ENCODE measurements at places on chromosomes 1 and 21.

DNA sequence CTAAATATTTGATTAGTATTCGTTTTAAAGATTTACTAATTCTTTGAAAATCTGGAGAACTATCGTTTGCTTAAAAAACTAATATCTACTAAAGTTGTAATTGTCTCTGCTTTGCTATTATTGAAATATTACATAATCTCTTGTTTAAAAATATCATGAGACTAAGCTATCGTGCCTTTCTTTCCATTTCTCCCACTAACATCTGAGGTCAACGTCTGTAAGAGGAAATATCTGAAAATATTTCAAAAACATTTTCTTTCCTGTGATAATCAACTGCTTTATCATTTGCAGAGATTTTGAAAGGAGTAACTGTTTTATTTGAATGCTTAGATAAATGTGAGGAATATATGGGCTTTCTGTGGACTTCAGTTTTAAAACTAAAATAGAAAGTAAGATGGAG is 694.1 kb downstream of the USP25 start:
- no peak for DNase-seq

- DNase-seq: no peak
Observed at GRCh38 chr1:212042436-212042835, 6.9 kb downstream of the DTL start.

DNA sequence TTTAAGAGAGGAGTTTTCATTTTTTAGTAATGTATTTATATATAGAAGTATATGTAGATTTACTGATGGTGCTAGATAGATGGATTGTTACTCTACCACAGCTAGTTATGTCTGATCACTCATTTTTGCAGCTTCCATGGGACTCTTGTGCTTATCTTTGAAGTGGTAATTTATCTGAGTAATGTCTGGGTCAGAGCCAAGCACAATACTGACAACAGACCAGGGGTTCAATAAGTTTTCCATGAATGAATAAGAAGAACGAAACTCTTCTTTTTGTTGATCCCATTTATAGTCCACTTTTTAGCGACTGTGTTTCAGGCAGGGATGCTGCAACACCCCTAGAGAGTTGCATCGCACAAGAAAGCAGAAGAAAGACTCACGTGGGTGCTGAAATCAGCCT is 935.2 kb downstream of the PLA2G4A start:
- no peak for DNase-seq

GRCh38 chr1:3320246-3321152 is 134.0 kb upstream of the ARHGEF16 start:
- DNase-seq: no peak

GRCh38 chr1:194466706-194467105 is 1280.3 kb upstream of the B3GALT2 start:
- no peak for DNase-seq

GRCh38 chr1:87370544-87370943 is 41.9 kb downstream of the LMO4 start:
- DNase-seq: no peak

DNA sequence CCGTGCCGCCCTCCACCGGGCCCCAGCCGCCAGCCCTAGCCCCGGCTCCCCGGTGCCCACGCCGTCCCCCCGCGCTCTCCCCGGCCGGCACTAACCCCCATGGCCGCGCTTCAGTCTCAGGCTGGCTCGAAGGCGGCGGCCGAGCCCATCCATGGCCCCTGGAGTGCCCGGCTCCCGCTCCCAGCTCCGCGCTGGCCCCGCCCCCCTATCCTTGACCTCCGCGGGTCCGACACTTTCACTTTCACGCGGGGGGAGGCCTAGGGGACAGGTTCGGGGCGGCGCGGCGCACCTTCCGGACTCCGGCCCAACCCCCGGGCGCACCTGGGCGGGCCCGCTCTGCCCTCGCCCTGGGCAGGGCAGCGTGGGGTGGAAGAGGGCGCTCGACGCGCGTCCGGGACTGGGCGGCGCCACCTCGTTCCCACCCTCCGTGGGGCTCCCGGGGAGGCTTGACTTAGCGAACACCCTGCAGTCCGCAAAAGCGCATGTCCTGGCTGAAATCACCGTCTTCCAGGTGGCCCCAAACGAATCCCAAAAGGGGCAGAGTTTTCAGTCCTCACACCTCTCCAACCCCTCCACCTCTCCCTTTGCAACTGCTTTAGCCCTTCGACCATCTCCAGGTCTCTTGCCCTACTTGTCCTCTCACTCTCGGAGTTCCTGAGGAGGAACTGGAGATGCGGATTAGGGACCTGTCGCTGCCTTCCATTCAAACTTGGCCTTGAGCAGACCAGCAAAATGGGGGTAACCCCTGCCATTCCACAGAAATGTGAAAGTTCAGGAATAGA is 3.9 kb upstream of the DENND2D start:
- DNase-seq: peak; percentile 77

GRCh38 chr1:31939484-31940329 is 1.5 kb upstream of the PTP4A2 start:
- peak; percentile 55 for DNase-seq

GRCh38 chr1:248372394-248372793 is 3.2 kb upstream of the OR2T6 start:
- no peak for DNase-seq

DNA sequence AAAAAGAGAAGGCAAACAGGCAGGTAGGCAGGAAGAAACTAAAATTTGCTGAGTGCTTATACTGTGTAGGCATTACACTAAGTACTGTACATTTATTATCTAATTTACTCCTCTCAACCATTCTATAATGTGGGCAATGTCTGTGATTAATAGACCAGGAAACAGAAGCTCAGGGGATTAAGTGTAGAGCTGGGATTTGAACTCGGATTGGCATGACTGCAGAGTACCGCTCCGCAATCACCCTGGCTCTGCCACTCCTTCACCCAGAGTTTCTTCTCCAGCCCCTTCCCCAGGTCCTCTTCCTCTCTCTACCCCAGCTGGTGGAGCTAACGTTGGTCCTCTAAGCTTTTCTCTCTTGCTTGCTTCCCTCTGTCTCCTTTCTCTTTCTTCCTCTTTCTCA is 11.5 kb upstream of the S100A2 start:
- DNase-seq: no peak

GRCh38 chr21:29309703-29310102 is 11.0 kb downstream of the BACH1 start:
- DNase-seq: no peak

- DNase-seq: peak; percentile 72
Observed at GRCh38 chr1:205229399-205229871, 1.7 kb downstream of the TMCC2 start.

DNA sequence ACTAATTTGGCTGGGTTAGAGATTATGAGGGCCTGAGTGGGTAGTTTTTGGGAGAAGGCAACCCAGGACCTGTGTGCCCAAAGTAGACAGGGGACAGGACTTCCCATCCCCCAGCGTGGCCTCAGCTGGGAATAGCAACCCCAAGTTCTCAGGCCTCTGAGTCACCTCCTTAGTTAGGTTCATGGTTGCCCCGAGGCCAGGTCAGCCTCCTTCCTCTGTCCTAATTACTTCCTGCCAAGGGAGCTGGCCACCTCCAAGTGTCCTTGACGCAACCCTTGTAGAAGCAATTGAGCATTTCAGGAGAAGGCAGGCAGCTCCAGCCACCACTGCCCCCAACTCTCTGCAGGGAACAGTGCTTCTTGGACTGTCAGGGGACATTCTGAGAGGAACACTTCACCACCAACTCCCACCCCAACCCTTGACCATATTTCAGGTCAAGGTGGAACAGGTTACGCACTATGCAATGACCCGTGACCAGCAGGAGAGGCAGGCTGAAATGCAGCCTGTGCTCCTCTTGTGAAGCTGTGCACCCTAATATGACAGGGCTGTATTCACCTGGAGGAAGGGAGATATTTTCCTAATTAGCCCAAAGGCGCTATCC is 5.1 kb upstream of the NT5C1A start:
- DNase-seq: no peak

GRCh38 chr21:31180256-31181081 is 142.2 kb upstream of the KRTAP19-8 start:
- DNase-seq: no peak

GRCh38 chr21:44296916-44297315 is 2.9 kb upstream of the PFKL start:
- no peak for DNase-seq

DNA sequence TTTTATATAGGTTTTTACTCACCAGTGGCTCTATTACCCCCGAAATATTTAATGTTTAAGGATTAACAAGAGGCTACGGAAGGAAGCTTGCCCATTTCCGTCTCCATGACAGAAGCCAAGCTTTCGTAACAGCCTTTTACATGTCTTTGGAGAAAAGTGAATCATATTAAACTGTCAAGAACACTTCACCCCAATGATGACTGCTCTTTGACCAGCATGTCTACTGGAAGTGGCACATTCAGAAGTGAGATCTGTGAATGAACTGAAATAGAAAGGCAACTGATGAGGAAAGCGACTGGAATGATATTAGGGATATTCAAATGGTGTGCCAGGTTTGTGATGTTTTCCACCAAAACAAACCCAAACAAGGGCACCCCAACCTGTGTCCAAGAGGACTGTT is 8.5 kb upstream of the PRDM15 start:
- no peak for DNase-seq

- DNase-seq: no peak
Observed at GRCh38 chr1:182485861-182486260, 35.9 kb downstream of the RGSL1 start.

GRCh38 chr1:220528679-220529501 is 954 bp downstream of the MARK1 start:
- DNase-seq: no peak
